BJ (cell line): ENCODE measurements at places on chromosomes 4 and X.

DNA sequence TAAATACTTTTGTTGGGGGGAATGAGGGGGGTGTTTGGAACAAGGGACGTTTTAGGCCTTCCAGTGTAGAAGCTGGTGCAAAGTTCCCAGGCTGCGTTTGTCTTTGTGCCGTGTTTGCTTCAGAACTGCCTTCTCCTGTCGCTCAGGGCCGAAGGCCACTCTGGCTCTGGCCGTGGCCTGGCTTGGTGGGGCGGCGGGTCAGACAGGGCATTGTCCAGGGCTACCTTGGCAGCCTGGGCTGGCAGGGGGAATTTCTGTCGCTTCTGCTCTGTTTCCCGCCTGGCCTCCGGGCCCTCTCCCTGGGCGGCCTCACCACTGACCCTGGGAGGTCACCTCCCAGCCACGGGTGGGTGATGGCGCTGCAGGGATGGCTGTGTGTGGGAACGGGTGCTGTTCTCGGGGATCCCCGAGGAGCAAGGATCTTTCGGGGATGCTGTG, 140.0 kb downstream of the COL4A6 start:
- no peak for DNase-seq

GRCh38 chrX:31353095-31353494, 281.3 kb upstream of the FTHL17 start:
- DNase-seq: peak; percentile 58

GRCh38 chr4:108035691-108036090, 46.0 kb downstream of the HADH start:
- no peak for DNase-seq

DNA sequence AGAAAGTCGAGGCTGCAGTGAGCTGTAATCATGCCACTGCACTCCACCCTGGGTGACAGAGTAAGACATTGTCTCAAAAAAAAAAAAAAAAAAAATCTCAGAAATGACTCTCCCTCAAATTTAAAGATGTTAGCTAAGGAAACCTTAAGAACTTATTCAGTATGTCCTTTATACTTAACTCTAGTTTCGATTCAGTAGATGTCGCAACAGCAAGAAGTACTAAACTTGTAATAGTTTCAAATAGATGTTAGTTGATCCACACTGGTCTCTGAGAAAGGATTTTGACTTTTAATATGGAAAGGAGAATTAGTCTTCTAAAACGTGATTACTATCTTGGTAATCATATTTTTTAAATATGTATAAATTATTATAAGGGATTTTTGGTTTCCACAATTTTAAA, 29.6 kb downstream of the NKX3-2 start:
- DNase-seq: no peak

- no peak for DNase-seq
Measured at GRCh38 chrX:71052721-71053120, 15.4 kb downstream of the SNX12 start.

- DNase-seq: no peak
Measured at GRCh38 chrX:17859609-17860178, 1.4 kb downstream of the RAI2 start.

DNA sequence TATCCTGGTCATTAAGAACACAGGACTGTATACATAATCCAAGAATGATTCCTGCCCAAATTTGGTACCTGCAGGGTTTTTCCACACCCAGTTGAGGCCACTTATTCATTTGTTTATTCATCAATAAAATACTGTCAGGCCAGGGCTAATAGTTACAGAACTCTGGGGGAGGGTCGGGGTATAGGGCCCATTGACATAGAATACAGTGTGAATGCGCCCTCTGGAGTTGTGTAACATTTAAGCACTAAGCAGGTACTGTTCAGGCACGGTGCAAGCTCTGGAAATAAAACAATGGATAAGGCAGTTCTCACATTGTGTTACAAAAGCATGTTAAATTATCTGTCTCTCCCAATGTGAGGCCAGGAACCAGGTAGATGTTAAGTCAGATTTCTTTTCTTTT, 30.8 kb upstream of the LRBA start:
- DNase-seq: no peak

DNA sequence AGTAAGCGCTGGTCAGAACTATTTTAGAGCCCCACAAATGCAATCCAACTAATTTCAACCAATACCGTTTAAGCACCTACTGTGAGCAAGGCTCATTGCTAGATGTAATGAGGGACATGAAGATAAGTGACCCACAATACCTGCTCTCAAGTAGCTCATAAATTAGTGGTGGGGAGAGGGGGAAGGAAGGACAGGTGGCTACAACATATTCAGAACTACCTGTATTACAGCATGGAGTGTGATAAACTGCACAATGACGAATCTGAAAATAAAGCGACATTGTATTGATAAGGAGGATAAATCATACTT, 311.6 kb upstream of the DIAPH2 start:
- no peak for DNase-seq

DNA sequence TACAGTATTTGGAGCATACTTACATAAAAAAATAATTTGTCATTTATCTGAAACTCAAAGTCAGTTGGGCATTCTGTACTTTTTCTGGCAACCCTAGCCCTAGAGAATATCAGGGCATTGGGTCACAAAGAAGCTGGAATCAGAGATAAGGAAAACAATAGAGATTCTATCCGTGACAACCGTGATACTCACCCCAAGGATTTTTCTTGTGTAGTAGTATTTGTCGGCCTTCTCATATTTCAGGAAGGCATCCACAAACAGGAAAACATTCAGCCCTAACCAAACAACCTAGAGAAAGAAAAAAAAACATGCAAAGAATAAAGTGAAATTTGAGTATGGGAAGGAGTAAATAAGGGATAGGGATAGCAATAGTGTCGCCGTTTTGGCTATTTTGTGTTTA, 3.6 kb downstream of the NOX1 start:
- no peak for DNase-seq

DNA sequence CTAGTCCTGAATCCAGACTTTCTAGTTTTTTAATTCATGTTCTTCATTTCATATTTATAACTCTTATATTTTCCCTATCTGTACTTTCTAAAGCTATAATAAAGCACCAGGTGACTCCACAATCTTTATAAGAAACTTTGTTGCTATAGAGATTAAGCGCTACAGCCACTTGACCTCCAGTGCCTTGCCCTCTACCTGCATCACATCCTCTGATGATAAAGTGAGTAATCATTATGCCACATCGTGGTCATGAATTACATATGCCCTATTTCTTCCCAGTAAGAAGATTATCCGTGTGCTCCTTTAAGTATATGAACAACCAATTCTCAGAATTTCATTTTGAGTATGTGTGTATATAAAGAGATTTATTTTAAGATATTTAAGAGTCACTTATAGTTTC, 6.8 kb upstream of the DYNLT3 start:
- no peak for DNase-seq

DNA sequence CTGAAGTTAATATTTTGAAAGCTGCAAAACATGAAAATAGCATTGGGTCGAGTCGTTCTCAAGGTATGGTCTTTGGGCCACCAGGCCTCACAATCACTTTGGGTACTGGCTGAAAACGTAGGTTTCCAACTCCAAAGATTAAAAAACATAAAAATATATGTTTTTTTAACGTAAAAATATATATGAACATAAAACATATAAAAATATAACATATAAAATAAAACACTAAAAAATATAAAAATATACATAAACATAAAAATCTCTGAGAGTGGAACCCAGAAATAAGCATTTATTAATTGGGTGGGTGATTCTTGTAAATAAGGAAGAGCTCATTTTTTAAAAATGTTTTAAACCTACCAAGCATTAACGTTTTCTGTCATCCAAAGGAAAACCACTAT, 666 bp upstream of the PDS5A start:
- no peak for DNase-seq

GRCh38 chr4:79425586-79425985, 17.6 kb upstream of the GK2 start:
- no peak for DNase-seq

GRCh38 chr4:26821677-26822503, 38.8 kb upstream of the STIM2 start:
- DNase-seq: no peak

GRCh38 chrX:6228720-6229119, at the start of gene NLGN4X:
Gene NLGN4X, minus strand, starts transcription at chrX:6228867. Its CDS starts 77,401 bp downstream, at chrX:6151466.
- DNase-seq: no peak

GRCh38 chrX:74234818-74235217, 69.2 kb upstream of the ZCCHC13 start:
- DNase-seq: no peak

- no peak for DNase-seq
Measured at GRCh38 chr4:165721815-165722214, 151.2 kb upstream of the TLL1 start.

GRCh38 chr4:162839814-162840213, 326.9 kb downstream of the NAF1 start:
- DNase-seq: no peak

- DNase-seq: no peak
Measured at GRCh38 chrX:22912616-22913015, 87.1 kb upstream of the DDX53 start.

- DNase-seq: no peak
Measured at GRCh38 chrX:44747317-44747716, 96.5 kb upstream of the DUSP21 start.

- no peak for DNase-seq
Measured at GRCh38 chrX:23327104-23327503, 7.5 kb upstream of the PTCHD1 start.

DNA sequence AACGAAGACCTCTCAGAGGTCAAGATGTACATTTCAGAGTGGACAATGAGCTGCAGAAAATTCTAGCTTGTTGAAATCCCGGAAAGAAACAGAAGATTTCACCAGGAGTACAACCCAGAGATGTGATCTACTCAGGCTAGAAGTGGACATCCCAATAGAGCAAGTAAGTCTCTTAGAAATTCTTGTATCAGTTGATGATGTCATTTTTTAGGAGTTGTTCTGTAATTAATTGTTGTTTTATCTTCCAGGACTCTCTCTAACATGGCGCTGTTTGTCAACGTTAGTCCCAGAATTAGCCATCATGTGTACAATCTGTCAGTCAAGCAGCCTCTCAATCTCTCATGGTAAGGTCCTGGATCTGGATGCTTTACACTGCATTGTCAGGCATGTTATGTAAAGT, 174.4 kb downstream of the GRIA3 start:
- no peak for DNase-seq

- DNase-seq: no peak
Measured at GRCh38 chr4:52943677-52944076, 81.6 kb downstream of the RASL11B start.

DNA sequence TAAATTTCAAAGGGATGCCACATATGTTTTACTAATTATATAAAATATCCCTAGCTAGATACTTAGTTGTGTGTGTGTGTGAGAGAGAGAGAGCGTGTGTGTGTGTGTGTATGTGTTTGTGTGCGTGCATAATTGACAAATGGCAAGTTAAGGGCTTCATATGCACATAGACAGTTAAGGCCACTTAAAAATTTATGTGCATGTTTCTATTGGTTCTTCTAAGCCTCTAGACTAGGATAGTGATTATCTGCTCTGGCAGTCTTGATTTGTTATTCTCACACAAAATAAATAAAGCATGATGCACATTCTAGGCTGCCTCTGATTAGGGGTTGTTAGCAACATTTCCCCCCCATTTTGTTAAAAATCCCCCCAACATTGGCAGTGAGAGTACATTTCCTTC, 279.0 kb upstream of the TAPT1 start:
- no peak for DNase-seq

DNA sequence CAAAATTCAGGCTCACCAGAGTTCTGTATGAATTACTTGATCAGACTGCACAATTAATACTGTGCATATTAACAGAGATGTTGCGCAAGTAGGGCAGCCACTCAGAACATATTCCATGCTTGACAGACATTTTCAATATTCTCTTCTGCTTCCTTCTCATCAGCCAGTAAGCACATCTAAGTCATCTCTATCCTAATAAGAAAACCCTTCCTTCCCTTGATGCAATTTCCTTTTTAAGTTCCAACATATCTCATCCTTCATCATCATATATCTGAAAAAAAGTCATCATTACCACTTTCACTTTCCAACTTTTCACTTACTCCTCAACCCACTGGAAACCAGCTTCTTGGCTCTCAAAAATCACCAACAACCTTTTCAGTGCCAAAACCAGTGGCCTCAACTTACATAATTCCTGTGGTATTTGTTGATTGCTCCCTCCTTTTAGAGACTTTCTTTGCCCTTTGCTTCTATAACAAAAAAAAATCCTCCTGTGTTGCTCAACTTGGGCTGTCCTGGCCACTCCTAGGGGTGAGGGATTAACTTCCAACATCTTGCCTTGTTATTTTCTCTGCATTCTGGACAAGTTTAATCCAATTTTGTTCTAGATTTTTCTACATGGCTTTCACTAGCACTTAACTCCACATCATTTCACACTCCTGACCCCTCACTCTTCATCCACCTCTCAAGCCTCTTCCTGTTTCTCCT, 14.1 kb downstream of the MBNL3 start:
- DNase-seq: no peak

DNA sequence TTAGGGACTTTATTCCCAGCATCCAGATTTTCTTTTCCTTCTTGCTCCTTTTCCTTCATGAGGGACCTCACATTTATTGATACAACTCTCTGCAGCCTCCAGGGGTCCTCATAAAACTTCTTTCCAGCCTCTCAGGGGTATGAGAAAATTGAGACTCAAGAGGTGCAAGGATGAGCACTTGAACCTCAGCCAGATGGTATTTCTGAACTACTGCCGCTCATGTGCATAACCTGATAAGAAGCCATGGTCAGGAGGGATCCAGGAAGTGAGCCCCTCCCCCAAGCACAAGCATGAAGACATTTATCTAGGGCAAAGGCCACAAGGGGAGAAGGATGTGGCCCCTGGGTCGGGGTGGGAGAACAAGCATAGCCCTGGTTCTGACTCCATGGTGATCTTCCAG, 73.3 kb downstream of the TSPAN7 start:
- no peak for DNase-seq

DNA sequence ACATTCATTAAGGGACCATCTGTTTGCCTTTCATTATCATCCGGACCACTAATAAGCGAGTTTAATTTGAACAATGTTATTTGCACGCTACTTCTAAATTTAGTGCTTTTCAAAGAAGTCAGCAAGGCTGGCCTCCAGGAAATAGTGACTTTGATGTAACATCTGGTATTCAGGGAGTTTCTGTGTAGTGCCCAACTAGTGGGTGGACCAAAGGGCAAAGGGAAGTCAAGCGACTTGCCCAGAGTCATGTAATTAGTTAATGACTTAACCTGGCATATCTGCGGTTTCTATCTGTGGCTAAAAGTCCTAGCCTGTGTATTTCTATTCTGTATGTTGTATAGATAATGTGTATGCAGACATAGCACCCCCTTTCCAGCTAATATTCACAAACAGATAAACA, 56.3 kb upstream of the LCORL start:
- DNase-seq: no peak

DNA sequence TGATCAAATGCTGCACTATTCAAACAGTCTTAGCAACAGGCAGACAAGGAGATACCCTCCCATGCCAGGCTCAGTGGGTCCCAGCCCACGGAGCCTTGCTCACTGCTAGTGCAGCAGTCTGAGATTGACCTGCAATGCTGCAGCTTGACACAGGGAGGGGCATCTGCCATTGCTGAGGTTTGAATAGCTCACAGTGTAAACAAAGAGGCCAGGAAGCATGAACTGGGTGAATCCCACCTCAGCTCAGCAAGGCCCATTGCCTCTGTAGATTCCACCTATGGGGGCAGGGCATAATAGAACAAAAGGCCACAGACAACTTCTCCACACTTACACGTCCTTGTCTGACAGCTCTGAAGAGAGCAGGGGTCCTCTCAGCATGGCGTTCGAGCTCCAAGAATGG, 26.6 kb upstream of the ZXDB start:
- no peak for DNase-seq

GRCh38 chr4:27154706-27155105, 294.1 kb downstream of the STIM2 start:
- peak; percentile 19 for DNase-seq

GRCh38 chrX:103839404-103839803, 7.3 kb upstream of the RAB9B start:
- DNase-seq: no peak

- no peak for DNase-seq
Measured at GRCh38 chrX:8374041-8374825, 90.4 kb upstream of the VCX3B start.
